ENCODE measurements at places on chromosomes 16 and 17. TPM values are rescaled to one million over a fixed set of nuclear protein-coding genes. Genes with fewer than 3 reads are reported as not detected.

PPL gene
- 0.27 TPM for total RNA-seq

AIPL1 gene
- total RNA-seq, result not detected

KRT24 gene
- not detected for total RNA-seq

OR3A3 gene
- not detected for total RNA-seq

ABAT gene
- 1.5 TPM for total RNA-seq

SUZ12 gene
- total RNA-seq, result 19.2 TPM

CCDC78 gene
- total RNA-seq, result 16.5 TPM

CPHXL2 gene
- total RNA-seq, result not detected

DNAH17 gene
- 0.30 TPM for total RNA-seq

SEPTIN12 gene
- 0.08 TPM for total RNA-seq

TBC1D3G gene
- not detected for total RNA-seq

ENPP7 gene
- total RNA-seq, result not detected

NTHL1 gene
- total RNA-seq, result 71.2 TPM

NACA2 gene
- not detected for total RNA-seq

CES3 gene
- 4.5 TPM for total RNA-seq

RAB11FIP4 gene
- 1.4 TPM for total RNA-seq

BCAR1 gene
- 38.9 TPM for total RNA-seq

ADGRG3 gene
- 0.27 TPM for total RNA-seq

TAT gene
- total RNA-seq, result not detected

GNPTG gene
- total RNA-seq, result 44.4 TPM

MYO15A gene
- 0.27 TPM for total RNA-seq

TMIGD1 gene
- not detected for total RNA-seq

DNAH9 gene
- 14.9 TPM for total RNA-seq

NPIPA3 gene
- total RNA-seq, result 4.7 TPM

Measured in A375 (cell line).